ENCODE measurements at places on chromosomes 5 and 9.
A peak's percentile ranks its signal among the peaks of the same experiment; 100 is the strongest.

DNA sequence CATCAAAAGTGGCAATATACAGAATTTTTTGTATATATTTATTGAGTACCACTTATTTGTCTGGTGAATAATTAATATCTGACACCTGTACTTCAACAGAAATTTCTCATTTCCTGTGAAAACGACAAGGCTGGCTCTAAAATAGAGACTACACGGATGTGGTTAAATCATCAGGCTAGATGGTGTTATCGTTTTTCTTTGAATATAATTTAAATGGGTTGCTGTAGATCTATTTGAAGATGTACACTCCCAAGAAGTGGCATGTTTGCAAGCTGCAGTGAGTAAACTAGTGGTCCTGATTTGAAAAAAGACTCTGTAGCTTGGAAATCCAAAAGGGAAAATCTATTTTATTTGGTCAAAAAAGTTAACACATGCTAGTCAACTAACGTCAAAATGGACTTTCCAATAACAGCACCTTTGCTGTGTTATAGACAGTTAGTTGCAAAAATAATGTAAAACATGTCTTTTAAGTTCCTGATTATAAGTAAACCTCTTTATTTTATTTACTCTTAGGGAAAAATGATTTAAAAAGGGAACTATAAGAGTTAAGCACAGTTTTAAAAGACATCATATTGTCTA, 13.8 kb downstream of the ST8SIA4 start:
- peak; percentile 28 for DNase-seq

DNA sequence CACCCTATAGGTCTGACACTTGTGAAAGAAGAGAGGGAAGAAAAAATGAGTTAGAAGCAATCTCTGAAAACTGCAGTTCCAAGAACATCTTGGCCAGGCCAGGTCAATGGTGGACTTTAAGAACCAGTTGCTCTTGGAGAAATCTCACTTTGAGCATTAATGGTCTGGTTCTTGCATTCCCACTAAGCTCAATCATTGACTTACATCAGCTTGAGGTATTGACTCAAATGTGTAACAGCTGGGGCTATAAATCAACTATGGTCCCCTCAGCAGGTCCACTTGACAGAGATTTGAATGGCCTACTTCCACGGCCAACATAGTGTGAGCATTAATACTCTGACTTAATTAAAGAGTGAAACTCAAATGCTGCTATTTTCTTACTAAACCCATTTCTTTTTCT, 357.8 kb upstream of the RGMB start:
- DNase-seq: no peak

- DNase-seq: peak; percentile 16
Observed at GRCh38 chr9:123225374-123225813, 43.0 kb downstream of the STRBP start.

DNA sequence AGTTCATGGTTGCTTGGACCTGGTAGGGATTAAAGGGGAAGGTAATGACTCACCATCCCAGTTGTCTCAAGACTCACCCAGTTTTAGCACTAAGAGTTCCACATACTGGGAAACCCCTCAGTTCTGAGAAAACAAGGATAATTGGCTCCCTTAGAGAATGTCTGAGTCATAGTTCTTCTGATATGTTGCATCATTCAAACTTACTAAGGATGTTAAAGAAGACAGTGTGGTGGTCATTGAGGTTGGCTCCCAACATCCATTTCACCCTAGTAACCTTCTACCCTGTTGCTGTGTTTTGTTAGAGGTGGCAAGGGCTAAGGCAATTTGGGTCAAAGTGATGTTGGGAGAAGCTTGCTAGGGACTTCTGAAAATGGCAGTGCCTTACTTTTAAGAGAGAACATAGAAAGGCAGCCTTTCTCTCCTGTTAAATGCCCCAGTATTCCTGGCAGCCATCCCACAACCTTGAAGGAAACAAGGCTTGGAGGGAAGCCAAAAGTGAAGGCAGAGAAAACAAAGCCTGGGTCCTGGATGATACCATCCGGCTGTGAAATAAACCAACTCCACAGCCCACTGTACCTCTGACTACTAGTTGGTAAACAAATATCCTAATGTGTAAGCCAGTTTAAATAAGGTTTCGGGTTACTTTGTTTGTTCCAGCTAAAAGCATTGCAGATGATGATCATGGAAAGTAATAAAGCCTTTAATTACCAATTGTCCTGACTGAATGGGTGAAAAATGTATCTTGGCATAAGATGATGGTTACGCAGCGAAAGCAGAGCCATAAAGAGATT, 80.4 kb upstream of the ADAMTSL1 start:
- DNase-seq: no peak

GRCh38 chr9:88339317-88339716, 48.9 kb upstream of the SPIN1 start:
- DNase-seq: no peak

DNA sequence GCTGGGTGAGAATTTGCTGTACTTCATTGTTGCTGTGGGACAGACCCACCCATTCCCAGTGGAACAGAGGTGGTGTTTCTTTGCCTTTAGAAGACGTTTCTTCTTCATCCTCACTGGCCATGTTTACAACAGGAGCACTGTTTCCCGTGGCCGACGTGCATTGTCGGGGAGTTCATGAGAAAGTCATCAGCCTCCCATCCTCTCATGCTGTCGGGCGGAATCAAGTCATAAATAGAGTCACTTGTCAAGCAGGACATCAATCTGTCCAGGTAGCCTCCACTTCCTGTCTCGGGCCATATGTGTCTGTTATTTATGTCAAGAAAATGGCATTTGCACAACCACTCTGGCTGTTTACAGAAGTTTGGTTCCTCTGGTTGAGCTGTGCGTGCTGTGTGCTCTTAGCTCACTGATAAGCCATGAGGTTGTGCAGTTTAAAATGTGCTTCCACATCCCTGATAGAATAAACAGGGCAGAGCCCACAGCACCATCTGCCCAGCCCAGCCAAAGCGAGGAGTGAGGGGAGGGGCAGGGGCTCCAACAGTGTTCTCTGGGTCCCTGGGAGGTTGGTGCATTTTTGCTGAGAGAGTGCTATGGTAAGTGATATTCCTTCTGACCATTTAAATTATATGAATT, 401.9 kb upstream of the IRX2 start:
- no peak for DNase-seq

DNA sequence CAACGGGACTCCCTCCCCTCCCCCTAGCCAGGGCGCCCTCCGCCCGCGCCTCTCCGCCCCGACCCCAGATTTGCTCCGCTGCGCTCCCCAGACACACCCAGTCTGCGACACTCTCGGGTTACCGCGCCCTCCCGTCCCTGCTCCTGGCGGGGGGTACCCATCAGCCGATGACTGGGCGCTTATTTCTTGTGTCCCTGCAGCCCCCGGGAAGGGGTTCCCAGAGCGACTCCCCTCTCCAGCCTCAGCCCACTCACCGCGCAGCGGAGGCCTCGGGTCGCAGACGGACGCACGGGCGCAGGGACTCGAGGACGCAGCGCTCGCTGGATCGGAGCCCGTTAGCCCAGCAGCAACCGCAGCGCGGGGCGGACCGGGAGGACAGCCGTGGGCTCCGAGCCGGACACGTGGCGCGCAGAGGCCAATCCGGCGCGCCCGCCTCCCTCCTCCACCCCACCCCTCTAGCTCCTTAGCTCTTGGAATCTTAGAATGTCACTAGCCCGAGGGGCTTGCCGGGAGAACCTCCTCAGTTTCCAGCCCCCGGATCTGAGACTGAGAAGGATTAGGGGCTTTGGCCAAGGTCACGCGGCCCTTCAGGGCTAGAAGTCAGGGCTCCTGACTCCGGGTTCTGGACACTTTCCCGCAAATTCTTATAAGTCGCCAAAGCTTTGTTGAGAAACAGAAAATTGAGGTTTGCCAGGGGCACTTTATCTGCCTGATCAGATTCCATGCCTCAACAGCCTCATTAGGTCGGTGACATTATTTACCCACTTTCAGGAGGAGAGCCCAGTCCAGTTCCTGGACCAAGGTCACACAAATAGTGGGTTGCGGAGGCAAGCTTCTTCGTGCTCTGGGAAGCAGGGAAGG, at the start of gene ANXA6:
ANXA6 (minus strand) TSS at position 354 of the 861 bp plus-strand sequence. CDS start 9,878 bp downstream, outside the sequence.
- DNase-seq: no peak

- DNase-seq: no peak
Observed at GRCh38 chr9:86924206-86924605, 23.1 kb downstream of the GAS1 start.

DNA sequence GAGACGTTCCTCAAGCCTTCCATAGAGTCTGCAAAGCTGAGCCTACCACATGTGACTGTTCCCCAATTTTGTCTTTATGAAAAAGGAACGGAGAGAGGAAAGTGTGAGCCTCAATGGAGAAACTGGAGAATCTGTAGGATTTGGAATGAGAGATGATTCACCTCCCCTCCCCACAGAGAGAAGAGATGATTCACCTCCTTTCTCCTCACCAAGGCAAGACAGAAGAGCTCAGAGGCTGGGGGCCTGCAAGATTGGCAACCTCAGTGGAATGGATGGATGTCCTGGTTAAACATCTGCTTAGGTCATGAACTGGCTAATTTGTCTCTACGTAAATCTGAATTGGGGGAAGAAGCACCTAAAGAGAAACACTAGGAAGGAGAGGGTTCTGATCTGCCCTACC, 17.0 kb upstream of the MOCS2 start:
- no peak for DNase-seq

GRCh38 chr5:44051591-44051990, 337.6 kb downstream of the FGF10 start:
- no peak for DNase-seq

- DNase-seq: no peak
Observed at GRCh38 chr5:23332650-23333251, 174.7 kb upstream of the PRDM9 start.

DNA sequence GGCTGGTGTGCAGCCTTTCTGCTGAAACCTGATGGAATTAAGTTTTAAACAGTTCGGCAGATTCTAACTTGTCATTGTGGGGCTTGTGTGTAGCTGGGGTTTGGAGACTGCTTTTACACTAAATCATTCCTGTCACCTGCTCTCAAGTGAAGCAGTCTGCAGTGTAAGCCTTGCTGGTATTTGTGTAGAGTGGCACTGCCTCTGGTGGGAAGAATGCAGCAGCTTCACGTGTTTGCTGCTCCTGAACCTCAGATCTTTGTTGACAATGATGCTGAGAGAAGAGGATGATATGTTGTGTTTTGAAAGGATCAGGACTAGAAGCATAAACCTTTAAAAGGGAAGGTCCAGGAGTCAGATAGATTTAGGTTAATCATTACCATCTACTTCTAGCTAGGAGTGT, 88.1 kb downstream of the KDM4C start:
- DNase-seq: no peak

DNA sequence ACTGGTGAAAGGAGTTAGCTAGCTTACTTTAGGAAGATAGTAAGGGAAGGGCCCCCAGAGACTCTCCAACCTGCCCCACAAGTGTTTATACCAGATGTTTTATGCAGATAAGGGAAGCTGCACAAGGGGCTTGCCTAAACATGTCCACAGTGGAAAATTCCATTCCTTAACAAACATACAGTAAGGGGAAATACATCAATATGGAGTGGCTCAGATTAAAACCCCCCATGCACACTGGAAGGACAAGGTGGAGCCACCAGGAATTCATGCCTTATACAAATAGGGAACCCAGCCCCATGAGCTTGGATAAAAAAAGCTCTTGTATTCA, 106.3 kb upstream of the GPBP1 start:
- DNase-seq: no peak

- no peak for DNase-seq
Observed at GRCh38 chr5:173998531-173998930, 9.6 kb downstream of the C5orf47 start.

DNA sequence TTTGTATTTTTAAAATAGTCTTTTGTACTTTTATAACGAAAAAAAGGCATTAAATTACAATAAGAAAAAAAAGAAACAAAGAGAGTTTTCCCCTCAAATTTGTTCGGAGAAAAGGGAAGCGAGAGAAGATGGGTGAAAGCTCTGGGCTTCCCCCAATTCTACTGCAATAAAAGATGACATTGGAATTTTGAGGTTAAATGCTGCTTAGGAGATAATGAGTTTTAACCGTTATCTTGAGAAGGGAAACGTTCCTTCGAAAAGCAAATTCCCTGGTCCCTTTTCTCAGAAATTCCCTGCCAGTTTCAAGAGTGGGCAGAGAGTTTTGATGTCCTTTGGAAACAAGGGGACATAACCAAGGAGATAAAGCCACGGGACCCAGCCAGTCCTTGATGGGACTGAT, 18.4 kb upstream of the ERGIC1 start:
- no peak for DNase-seq

DNA sequence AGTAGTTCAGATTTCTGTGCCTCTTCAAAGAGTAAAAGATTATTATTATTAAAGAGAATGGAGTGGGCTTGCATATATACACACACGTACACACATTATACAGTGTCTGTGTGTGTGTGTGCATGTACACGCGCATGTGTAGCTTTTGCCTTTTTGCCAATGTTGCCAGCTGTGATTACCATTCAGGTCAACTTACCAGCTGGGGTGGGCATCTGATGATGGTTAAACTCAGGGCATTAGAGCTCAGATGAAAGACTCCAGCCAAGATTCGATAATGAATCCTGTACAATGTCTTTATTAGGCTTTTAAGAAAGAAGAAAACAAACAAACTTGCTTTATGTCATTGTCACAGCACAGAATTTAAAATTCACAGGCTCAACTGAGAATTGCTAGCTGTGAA, 296.5 kb upstream of the DMAC1 start:
- DNase-seq: no peak

DNA sequence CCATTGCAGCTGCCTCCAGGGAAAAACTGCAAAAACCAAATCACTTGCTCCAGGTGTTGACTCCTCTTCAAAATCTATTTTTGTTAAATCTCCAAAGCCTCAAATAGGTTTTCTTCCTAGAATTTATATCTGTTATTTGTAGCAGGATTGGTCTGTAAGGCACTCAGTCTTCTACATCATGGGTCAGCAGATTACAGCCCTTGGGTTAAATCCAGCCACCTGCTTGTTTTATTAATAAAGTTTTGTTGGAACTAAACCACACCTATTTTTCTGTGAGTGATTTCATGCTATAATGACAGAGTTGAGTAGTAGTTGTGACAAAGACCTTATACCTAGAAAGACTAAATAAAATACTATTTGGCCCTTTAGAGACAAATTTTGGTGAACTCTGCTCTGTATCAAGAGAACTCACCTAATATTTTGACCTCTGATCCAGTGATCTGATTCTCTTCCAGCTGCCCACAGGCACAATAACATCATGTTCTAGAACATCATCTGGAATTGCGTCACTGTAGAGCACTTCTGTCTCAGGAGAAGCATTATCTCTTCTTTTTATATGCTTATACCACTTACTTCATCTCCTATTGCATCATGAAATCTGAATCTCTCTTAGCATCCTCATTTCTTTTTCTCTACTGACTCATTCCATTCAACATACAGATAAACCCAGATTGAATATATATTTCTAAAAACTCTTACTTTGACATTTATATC, 130.1 kb downstream of the RPS23 start:
- DNase-seq: no peak

GRCh38 chr5:135185481-135186065, 151.5 kb upstream of the PITX1 start:
- DNase-seq: no peak

DNA sequence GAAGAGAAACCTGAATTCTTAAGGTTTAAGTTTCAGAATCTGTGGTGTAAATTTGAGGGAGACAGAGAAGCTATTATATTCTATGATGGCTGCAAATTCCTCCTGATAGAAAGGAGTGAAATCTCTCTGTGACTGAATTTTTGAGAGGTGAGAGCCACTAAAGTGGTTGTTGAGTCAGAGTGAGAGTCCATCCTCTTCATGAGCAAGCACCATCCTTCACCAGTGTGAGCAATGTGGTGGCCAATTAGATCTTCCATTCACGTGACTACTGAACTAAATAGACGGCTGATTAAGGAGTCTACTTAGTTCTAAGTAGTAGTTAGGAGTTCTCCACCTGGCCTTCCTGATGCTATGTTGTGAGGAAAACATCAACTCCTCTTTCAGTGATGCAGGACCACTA, 147.8 kb upstream of the CCNH start:
- DNase-seq: no peak

Measured in hematopoietic multipotent progenitor cell treated with erythropoietin and hydrocortisone succinate and interleukin-3 and kit ligand, for 15 days (in vitro differentiated cells).